ENCODE measurements at places on chromosomes 16 and 17.

- DNase-seq: no peak
Measured at GRCh38 chr16:4264546-4264945, 8.3 kb downstream of the TFAP4 start.

GRCh38 chr16:51159865-51160264 lies 8.8 kb upstream of the SALL1 start:
- no peak for DNase-seq

DNA sequence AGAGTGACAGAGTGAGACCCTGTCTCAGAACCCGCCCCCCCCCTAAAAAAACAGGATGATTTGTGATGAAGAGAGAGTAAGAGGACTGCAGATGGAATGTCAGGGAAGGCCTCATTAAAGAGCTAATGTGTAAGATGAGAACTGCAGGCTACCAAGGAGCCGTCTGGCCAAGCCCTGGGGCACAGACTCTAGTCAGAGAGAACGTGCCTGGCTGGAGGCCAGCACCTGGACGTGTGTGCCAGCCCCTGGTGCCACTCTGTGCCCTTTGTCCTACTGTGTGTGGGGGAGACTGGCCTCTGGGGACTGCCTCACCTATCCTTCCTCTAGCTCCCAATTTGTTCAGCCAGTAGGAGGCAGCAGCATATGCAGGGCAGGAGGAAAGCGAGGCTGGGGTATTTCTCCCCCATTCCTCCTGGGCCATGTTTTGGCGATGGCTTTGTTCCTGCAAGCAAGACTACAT lies 37.1 kb downstream of the KNOP1 start:
- DNase-seq: no peak

GRCh38 chr17:75241502-75241901 lies 19.9 kb downstream of the GGA3 start:
- DNase-seq: no peak

- no peak for DNase-seq
Measured at GRCh38 chr16:692356-693108, 2.3 kb upstream of the WDR24 start.

DNA sequence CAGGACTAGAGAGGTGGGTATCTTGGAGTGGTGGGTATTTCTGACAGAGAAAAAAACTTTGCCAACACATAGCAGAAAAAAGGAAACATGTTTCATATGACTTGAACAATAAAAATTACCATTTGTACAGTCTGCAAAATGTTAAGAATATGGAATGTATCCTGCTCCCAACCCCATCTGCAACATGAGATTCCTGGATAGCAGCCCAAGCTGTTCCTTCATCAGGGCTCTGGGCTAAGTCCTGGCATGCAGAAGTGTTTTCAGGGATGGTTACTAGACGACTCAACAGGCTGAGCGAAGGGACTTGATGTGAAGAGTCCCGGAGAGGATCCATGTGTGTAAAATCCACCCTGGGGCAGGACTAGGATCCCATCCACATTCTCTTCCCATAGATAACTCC lies 121.0 kb upstream of the IRX3 start:
- no peak for DNase-seq

DNA sequence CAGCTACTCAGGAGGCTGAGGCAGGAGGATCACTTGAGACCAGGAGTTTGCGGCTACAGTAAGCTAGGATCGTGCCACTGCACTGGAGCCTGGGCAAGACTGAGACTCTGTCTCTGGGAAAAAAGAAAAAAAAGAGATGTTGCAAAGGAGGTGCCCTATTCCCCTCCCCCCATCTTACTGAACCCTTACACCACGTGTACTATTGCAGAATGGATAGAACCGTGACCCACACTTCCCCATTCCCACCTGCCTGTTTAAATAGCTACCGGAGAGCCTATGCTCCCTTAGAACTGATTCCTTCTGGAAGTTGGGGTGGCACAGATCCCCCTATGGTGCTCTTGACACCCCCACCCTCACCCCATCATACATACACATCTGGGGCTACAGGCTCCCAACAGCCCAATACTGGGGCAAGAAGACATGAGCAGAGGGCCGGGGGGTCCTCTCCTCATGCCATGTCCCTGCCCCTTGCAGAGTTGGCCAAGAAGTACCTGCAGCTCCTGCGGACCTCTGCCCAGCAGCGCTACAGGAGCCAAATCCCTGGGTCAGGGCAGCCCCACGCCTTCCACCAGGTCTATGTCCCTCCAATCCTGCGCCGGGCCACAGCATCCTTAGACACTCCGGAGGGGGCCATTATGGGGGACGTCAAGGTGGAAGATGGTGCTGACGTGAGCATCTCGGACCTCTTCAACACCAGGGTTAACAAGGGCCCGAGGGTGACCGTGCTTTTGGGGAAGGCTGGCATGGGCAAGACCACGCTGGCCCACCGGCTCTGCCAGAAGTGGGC lies 35.7 kb downstream of the NLRC5 start:
- DNase-seq: no peak

DNA sequence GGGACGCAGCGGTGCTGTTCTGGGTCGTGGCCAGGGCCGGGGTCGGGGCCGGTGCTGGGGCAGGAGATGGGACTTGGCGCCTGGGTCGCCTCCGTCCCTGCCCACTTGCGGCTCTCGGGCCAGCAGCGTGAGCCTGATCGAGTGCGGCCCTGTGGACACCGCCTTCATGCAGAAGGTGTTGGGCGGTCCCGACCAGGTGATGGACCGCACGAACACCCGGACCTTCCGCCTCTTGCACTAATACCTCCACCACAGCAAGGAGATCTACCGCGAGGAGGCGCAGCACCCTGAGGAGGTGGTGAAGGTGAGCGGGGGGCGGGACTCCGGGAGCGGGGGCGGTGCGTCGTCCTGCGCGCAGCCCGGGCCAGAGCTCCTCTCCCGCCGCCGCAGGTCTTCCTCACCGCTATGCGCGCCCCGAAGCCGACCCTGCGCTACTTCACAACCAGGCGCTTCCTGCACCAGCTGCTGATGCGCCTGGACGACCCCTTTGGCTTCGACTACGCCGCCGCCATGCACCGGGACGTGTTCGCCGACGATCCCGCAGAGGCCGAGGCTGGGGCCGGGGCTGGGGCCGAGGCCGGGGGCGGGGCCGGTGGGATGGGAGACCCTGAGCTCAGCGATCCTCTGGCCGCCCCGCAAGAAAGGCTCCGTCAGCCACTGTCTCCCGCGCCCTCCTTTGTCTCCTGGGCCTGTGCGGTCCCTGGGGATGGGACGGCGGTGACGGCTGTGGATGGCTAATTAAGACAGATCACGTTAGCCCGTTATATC lies 4.5 kb upstream of the HSD17B1 start:
- no peak for DNase-seq

GRCh38 chr17:64022611-64023063 lies 2.2 kb upstream of the ICAM2 start:
- no peak for DNase-seq

- no peak for DNase-seq
Measured at GRCh38 chr16:86362155-86362849, 148.0 kb upstream of the FOXF1 start.

- DNase-seq: no peak
Measured at GRCh38 chr16:51225878-51226277, 74.8 kb upstream of the SALL1 start.

- no peak for DNase-seq
Measured at GRCh38 chr16:84497418-84498222, 6.8 kb downstream of the MEAK7 start.

- no peak for DNase-seq
Measured at GRCh38 chr16:71626018-71626857, at the start of gene MARVELD3. Gene MARVELD3 (plus strand): TSS chr16:71626184. CDS start chr16:71626230, 46 bp downstream.

GRCh38 chr16:56298948-56299596 lies 107.8 kb downstream of the GNAO1 start:
- no peak for DNase-seq

DNA sequence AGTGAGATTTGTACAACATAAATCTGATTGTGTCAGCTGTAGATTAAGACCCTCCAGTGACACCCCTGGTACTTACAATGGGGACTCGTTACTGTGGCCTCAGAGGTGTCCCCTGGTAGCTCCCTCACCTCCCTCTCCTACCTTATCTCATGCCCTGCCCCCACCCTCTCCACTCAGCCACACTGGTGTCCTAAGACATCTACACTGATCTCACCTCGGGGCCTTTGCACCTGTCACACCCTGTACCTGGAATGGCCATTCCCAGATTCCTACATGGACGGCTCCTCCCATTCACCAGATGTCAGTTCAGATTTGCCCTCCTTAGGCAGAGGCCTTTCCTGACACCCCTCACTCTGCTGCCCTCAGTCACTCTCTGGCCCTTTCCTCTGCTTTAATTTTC lies 319.3 kb downstream of the CPPED1 start:
- no peak for DNase-seq

Measured in HEK293T (cell line).